ENCODE measurements at places on chromosomes 12 and 14. TPM values are rescaled to one million over a fixed set of nuclear protein-coding genes. Genes with fewer than 3 reads are reported as not detected.
A peak's percentile ranks its signal among the peaks of the same experiment; 100 is the strongest.

- H3K36me3 ChIP-seq = peaks cover 5% of the 10 kb centered on the region
- no peaks in the 10 kb centered on the region for H3K27me3 ChIP-seq
- H3K4me3 ChIP-seq = no peak overlapping the region
- peaks cover 1% of the 10 kb centered on the region for H3K4me1 ChIP-seq
Measured at GRCh38 chr12:532908-533565, 73.3 kb downstream of the B4GALNT3 start.

Gene KCNA5
- not detected for total RNA-seq

DNA sequence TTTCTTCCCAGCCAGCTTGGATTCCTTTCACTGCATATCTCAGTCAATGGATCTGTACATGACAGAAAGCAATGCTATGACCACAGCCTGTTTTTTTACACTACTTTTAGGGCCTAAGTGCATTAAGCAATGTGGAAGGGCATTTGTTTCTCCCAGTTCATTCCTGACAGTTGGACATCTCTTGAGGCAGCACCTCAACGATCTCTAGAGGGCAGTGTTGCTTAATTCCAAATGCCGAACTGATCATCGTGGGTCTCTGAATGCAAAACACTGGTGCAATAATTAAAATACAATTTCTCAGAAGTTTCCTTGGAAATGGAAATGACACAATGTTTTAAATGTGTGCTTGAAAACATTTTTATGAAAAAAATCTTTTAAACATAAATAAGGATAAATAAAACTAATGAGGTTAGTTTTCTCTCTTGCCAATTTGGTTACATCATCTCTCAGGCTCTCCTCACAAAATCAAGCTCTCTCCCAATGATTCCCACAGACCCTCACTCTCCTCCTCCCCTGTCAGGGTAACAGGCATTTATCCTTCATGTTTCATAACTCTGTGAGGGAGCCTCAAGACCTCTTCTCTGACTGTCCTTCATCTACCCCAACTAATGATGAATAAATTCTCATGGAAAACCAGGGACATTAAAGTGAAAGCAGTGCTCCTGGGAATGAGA is 192.4 kb upstream of the SLC16A7 start:
- H3K27me3 ChIP-seq = no peaks in the 10 kb centered on the region
- H3K36me3 ChIP-seq = no peaks in the 10 kb centered on the region
- no peak overlapping the region for H3K27ac ChIP-seq
- DNase-seq = peak; percentile 18

- peak; percentile 79 for DNase-seq
- peak within 1 kb of the TSS; percentile 98 for H3K27ac ChIP-seq
- peaks cover 75% of the 10 kb centered on the region for H3K4me1 ChIP-seq
- H3K4me3 ChIP-seq = peak within 1 kb of the TSS; percentile 98
Measured at GRCh38 chr12:47079468-47079980, at the start of the genes AMIGO2 and PCED1B. AMIGO2 (minus strand) TSS chr12:47079959; CDS start chr12:47079002, 957 bp downstream. PCED1B (plus strand) TSS chr12:47079621; CDS start chr12:47235064, 155,443 bp downstream.

- H3K4me1 ChIP-seq = no peaks in the 10 kb centered on the region
- no peaks in the 10 kb centered on the region for H3K27me3 ChIP-seq
- no peak overlapping the region for H3K27ac ChIP-seq
- H3K36me3 ChIP-seq = no peaks in the 10 kb centered on the region
Measured at GRCh38 chr14:77249286-77249685, 21.7 kb downstream of the NGB start.

- H3K36me3 ChIP-seq = peaks cover 19% of the 10 kb centered on the region
- H3K27me3 ChIP-seq = no peaks in the 10 kb centered on the region
- H3K4me3 ChIP-seq = no peak overlapping the region
- no peak for DNase-seq
- no peaks in the 10 kb centered on the region for H3K4me1 ChIP-seq
- no peak overlapping the region for H3K27ac ChIP-seq
Measured at GRCh38 chr12:110373962-110374611, 29.4 kb downstream of the ANAPC7 start.

DNA sequence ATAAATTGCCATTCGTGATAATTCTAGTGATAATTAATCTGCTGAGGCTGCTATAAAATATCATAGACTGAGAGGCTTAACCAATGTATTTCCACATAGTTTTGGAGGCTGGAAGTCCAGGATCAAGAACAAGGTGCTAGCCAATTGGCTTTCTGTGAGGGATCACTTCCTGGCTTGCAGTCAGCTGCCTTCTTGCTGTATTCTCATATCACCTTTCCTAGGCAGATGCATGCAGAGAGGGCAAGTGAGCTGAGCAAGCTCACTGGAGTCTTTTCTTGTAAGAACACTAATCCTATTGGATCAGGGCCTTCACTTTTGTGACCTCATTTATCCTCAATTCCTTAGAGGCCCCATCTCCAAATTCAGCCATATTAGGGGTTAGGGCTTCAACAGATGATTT is 640.7 kb downstream of the DIO2 start:
- H3K4me3 ChIP-seq = no peak overlapping the region
- no peak overlapping the region for H3K27ac ChIP-seq
- no peaks in the 10 kb centered on the region for H3K36me3 ChIP-seq
- H3K4me1 ChIP-seq = no peaks in the 10 kb centered on the region
- no peaks in the 10 kb centered on the region for H3K27me3 ChIP-seq

Gene LRP1-AS
- total RNA-seq = not detected

GRCh38 chr14:61196792-61197191 is 84.3 kb downstream of the TMEM30B start:
- no peaks in the 10 kb centered on the region for H3K4me1 ChIP-seq
- DNase-seq = no peak
- H3K27me3 ChIP-seq = peaks cover 63% of the 10 kb centered on the region
- H3K36me3 ChIP-seq = no peaks in the 10 kb centered on the region
- no peak overlapping the region for H3K4me3 ChIP-seq
- H3K27ac ChIP-seq = no peak overlapping the region

- no peak overlapping the region for H3K4me3 ChIP-seq
- no peak overlapping the region for H3K27ac ChIP-seq
- H3K36me3 ChIP-seq = peaks cover 7% of the 10 kb centered on the region
- H3K27me3 ChIP-seq = no peaks in the 10 kb centered on the region
- no peak for DNase-seq
Measured at GRCh38 chr12:121288986-121289385, 7.5 kb downstream of the CAMKK2 start.

Gene NAB2
- total RNA-seq = 47.2 TPM

DNA sequence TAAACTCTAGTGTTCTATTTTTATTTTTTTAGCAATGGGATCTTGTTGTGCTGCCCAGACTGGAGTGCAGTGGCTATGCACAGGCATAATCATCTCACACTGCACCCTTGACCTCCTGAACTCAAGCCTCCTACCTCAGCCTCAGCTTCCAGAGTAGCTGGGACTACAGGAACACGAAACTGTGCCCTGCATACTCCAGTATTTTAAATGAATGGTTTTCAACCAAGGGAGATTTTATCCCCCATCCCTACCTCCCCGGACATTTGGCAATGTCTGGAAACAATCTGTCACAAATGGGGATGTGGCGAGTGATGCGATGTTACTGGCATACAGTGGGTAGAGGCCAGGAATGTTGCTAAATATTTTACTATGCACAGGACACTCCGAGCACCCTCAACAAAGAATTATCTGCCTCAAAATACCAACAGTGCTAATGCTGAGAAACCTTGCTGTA is 2.1 kb downstream of the CBX5 start:
- DNase-seq = no peak
- peaks cover 20% of the 10 kb centered on the region for H3K36me3 ChIP-seq
- peaks cover 12% of the 10 kb centered on the region for H3K27me3 ChIP-seq
- H3K4me3 ChIP-seq = no peak overlapping the region

- peak overlapping the region; percentile 19 for H3K27ac ChIP-seq
- DNase-seq = no peak
- peaks cover 14% of the 10 kb centered on the region for H3K36me3 ChIP-seq
- peaks cover 35% of the 10 kb centered on the region for H3K4me1 ChIP-seq
- no peak overlapping the region for H3K4me3 ChIP-seq
Measured at GRCh38 chr14:68806526-68807147, 13.8 kb upstream of the ZFP36L1 start.

DNA sequence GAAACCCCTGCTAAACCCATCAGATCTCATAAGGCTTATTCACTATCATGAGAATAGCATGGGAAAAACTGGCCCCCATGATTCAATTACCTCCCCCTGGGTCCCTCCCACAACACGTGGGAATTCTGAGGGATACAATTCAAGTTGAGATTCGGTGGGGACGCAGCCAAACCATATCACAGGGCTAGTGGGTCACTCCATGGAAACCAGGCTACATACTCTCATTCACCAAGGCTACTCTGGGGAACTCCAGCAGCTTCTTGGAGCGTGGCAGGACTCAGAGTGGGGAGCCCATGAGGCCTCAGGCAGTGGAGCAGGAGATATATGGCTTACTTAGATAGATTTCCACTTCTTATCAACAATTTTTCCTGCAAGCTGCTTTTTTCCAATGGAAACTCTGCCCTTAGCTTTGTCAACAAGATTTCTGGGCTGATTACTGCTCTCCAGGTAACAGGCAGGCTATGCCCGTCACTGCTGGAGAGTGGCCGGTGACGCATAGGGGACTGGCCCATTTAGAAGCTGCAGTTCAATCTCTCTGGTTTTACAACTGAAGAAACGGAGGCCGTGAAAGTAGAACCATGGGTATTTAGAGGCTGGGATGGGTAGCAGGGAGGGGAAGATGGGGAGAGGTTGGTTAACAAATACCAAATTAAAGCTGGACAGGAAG is 16.5 kb downstream of the VDR start:
- DNase-seq = no peak
- peaks cover 54% of the 10 kb centered on the region for H3K36me3 ChIP-seq
- H3K4me3 ChIP-seq = no peak overlapping the region
- H3K4me1 ChIP-seq = peaks cover 59% of the 10 kb centered on the region

DNA sequence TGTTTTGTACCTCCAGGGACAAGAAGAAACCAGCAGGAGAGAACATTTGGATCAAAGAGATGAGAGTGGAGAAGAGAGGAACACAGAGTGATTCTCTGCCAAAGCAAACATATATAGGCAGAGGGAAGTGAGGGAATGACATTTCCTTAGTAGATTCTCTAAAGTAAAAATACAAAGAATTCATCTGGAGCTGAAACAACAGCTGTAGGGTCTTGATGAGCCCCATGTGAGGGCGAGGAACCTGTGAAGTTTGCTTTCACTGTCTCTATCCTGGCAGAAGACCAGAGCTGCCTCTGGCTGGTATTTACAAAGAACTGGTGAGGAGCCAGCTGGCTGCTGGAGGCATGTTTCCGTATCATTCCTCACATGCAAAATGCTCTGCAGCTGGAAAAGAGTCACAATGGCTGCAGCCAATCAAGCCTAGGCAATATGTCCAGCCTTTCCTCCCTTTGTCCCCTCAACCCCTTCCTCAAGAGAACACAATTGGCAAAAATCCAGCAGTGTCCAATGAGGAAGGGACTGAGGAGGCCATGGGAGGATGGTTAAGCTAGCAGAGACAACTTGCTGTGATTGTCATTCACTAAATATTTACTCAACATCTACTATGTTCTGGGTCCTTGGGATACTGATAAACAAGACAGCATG is 122.5 kb downstream of the PHLDA1 start:
- peaks cover 3% of the 10 kb centered on the region for H3K36me3 ChIP-seq
- H3K27ac ChIP-seq = no peak overlapping the region
- DNase-seq = no peak

Gene DEPDC4
- total RNA-seq = 2.4 TPM

DNA sequence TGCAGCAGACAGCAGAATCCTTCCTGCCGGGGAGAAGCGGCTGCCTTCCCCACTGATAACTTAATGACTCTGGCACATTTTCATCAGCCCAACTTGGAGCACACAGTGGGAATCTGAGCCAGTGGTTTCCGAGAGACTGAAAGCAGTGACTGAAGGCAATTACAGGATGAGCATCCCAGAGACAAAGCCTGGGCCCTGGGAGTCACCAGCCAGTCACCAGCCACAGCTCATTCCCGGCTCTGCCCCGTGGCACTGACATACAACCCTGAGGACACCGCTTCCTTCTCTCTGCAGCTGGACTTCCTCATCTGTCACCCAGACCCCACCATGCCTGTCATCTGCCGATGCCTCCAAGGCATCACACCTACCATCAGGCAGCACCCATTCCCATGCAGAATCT is 192.3 kb downstream of the DPF3 start:
- peaks cover 5% of the 10 kb centered on the region for H3K4me1 ChIP-seq
- no peak overlapping the region for H3K27ac ChIP-seq
- H3K4me3 ChIP-seq = no peak overlapping the region
- H3K36me3 ChIP-seq = no peaks in the 10 kb centered on the region

DNA sequence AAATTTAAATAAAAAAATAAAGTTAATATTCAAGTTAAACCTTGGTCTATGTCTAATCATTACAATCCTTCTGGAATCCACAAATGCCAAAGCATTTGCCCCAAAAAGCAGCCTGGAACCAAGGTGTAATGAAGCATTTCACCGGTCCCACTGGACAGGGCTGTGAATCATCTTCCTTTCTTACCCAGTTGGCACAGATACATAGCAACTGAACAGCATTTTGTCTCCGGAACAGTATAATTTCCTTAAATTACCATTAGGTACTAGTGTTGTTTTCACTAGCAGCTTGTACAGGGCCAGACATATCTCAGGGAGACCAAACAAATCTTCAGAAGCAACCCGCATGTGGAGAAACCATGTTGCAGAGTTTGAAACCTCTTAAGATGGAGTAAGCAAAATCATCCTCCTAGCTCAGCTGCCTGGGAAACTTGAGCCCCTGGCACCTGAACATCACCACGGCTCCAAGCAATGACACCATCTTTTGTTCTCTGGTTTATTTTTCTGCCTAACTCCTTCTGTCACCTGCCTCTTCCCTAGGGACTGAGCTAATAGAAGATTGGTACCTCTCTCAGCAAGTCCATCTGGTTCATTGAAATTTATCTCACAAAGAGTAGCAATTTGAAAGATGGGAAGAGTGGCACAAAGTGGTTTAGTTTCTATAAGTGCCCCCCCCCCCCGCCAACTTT is 17.9 kb upstream of the MDM1 start:
- no peak overlapping the region for H3K4me3 ChIP-seq
- H3K27ac ChIP-seq = no peak overlapping the region
- H3K4me1 ChIP-seq = peaks cover 4% of the 10 kb centered on the region
- no peak for DNase-seq

Gene ANKRD33
- not detected for total RNA-seq

Gene SELPLG
- 22.2 TPM for total RNA-seq

Gene LRCOL1
- total RNA-seq = not detected

GRCh38 chr12:102766961-102767360 is 150.1 kb downstream of the PAH start:
- H3K36me3 ChIP-seq = no peaks in the 10 kb centered on the region
- H3K4me3 ChIP-seq = no peak overlapping the region
- no peak for DNase-seq
- peaks cover 18% of the 10 kb centered on the region for H3K27me3 ChIP-seq

- peaks cover 8% of the 10 kb centered on the region for H3K36me3 ChIP-seq
- no peaks in the 10 kb centered on the region for H3K27me3 ChIP-seq
- peak overlapping the region; percentile 89 for H3K4me3 ChIP-seq
- H3K27ac ChIP-seq = peak overlapping the region; percentile 69
Measured at GRCh38 chr12:7131502-7131866, 1.3 kb downstream of the CLSTN3 start.

DNA sequence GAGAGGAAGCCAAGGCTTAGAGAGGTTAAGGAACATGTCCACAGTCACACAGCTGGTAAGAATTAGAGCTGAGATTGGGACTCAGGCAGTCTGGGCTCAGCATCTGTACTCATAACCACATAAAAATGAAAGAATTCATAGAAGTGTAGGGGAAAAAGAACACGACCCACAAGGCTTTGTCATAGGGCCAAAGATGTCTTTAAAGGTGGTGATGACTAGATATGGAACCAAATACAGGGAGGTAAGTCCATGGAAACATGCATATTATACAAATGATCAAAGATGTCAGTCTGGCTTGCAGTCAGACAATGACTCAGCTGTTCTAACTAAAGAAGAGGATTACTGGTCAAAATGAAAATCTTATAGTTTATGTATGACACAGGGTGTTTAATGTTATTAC is 7.2 kb upstream of the SSPN start:
- no peak overlapping the region for H3K27ac ChIP-seq
- H3K4me1 ChIP-seq = no peaks in the 10 kb centered on the region
- H3K4me3 ChIP-seq = no peak overlapping the region

Gene IFNG-AS1
- not detected for total RNA-seq

GRCh38 chr14:90697132-90697531 is 119.1 kb downstream of the TTC7B start:
- no peak overlapping the region for H3K4me3 ChIP-seq
- H3K36me3 ChIP-seq = no peaks in the 10 kb centered on the region
- peaks cover 4% of the 10 kb centered on the region for H3K4me1 ChIP-seq
- H3K27ac ChIP-seq = no peak overlapping the region
